ENCODE measurements at places on chromosomes 12 and 14.
A peak's percentile ranks its signal among the peaks of the same experiment; 100 is the strongest.

GRCh38 chr12:1501695-1502378 lies 92.5 kb downstream of the FBXL14 start:
- DNase-seq = no peak

- DNase-seq = no peak
Measured at GRCh38 chr14:102525219-102525928, 15.8 kb upstream of the ANKRD9 start.

DNA sequence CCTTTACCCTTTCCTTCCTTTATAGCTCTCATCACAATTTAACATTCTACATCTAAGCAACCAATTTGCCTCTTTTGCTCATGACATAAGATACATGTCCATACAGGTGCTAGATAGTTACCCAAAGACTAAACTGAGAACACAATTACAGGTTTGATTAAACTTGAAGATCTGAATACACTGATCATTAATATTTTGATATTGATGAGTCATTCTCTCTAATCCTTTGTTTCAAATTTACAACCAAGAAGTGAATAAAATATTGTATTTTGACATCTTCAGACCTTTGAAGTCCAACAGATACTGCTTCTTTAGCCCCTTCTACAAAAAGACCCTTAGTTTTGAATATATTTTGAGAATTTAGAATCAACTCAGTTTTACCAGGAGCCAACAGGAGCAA lies 2.6 kb downstream of the NAP1L1 start:
- DNase-seq = no peak

- no peak for DNase-seq
Measured at GRCh38 chr12:10289005-10289754, 18.5 kb upstream of the KLRD1 start.

GRCh38 chr14:51719955-51720354 lies 68.2 kb downstream of the FRMD6 start:
- no peak for DNase-seq

- DNase-seq = no peak
Measured at GRCh38 chr12:4379405-4379804, at the start of gene FGF23. Gene FGF23 (minus strand): TSS chr12:4379712. CDS start chr12:4379582, 130 bp downstream.

DNA sequence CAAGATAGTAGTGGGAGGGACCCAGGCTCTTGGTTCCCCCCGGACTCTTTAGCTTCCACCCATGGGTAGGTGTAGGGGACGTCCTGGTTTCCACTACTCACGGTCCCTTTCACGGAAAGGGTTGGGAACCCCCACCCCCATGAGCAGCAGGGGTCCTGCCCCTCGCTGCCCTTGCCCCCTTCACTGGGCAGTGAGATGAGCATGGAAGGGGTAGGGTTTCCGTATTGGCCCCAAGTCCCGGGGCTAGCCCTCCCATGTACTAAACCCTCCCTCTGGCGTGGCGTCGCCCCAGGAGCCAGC lies 12.7 kb downstream of the AGAP2 start:
- DNase-seq = no peak

DNA sequence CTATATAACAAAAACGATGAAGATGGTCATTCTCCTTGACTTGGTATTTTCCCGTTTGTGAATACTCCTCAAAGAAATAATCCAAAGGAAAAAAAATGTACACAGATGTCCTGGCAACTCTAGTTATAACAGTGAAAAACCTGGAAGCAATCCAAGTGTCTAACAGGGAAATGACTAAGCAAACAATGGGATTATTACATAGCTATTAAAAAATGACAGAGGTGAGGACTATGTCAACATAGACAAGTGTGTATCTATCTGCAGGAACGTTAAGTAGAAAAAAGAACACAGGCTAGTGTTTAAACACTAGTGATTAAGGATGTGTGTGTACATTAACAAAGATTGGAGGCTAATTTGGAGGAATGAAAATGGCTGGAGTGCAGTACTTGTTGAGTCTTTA lies 5.9 kb upstream of the APOLD1 start:
- peak; percentile 62 for DNase-seq

DNA sequence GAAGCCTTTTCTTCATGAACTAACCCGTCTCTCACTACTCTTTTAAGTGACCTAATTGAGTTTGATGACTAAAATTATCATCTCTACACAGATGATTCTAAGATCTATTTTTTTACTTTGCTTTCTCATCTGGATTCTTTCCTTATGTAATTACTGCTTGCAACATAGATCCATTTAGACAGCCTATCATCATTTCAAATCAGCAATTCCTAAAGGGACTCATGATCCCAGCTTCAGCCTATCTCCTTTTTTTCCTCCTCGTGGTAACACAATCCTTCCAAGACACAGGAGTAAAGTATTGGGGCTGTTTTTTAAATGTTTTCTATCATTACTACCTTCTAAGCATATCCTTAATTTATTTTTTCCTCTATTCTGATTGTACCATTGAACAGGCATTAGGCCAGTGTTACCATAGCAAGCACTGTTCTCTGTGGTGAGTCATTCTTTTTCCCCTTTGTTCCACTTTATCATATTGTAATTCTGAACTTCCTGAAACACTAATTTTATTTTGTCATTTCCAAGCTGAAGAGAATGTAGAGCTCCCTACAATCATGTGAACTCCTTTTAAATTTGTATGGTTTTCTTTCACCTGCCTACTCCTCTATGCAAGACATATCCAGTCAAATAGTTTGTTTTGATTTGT lies 190.4 kb upstream of the FAR2 start:
- DNase-seq = no peak
